Activated naive CD4-positive, alpha-beta T cell treated with Interleukin-2 at 50 U/mL for 16 hours (primary cell): ENCODE measurements at places on chromosomes 5 and 9.

- DNase-seq, result no peak
These were observed 189.0 kb downstream of the PALM2AKAP2 start for GRCh38 chr9:109969011-109969410.

DNA sequence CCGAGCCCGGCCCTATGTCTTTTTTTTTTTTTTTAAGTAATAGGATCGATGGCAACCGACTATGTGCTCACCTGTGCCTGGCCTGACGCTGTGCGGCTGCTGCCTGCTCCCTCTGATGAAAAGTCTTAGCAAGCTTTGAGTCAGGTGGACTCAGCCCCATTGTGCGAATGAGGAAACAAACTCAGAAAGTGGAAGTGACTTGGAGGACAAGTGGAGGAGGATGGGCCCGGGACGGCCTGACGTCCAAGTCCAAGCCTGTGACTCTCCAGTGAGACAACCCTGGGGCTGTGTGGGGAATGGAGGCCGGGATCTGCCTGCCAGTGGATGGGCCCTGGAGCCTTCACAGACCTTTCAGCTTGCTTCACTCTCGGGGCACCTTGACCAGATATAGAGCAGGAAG lies 57.9 kb downstream of the EXD3 start:
- DNase-seq, result no peak

GRCh38 chr9:84499969-84500582 lies 159.5 kb upstream of the SLC28A3 start:
- DNase-seq, result no peak

- DNase-seq, result no peak
These were observed 119.0 kb downstream of the PIK3R1 start for GRCh38 chr5:68334553-68334886.

- DNase-seq, result no peak
These were observed 238.5 kb upstream of the FBXL7 start for GRCh38 chr5:15261269-15261995.

DNA sequence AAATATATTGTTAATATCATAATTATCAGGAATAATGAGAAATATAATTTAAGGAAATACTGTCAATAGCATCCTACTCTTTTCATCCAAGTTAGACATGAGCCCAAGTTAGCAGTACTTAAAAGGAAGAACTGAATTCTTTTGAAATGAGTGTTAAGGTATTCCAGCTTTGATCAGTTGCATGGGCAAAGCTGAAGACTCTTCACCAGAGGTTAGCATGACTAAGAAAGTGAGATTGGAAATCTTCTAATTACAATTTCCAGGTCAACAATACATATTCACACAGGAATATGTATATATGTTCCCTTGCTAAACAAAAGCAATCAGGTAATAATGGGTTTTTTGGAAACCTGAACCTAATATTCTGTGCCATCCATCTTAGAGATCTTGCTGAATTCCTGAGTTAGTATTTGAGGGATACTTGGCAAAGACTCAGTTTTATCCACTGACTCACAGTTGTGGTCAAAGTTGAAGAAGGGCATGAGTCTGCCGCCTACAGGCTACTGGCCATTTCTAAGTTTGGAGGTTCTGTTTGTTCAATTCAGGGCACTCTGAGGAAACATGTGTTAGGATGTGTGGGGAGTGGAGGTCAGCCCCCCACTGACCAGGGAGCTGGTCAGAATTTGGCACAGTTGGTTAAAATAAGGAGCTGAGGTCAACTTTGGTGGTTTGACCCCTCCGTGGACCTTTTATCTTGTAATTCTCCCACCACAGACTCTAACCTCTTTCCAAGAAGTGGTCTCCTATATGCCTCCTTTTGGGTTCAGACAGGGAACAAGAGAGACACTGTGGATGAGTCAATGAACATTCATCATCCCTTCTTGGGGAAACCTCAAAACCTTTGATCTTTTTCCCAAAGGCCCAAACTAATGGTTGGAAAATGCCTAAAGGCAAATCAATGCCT lies 118.3 kb downstream of the PIK3R1 start:
- DNase-seq, result no peak

GRCh38 chr9:6739218-6739617 lies 18.6 kb upstream of the KDM4C start:
- no peak for DNase-seq

DNA sequence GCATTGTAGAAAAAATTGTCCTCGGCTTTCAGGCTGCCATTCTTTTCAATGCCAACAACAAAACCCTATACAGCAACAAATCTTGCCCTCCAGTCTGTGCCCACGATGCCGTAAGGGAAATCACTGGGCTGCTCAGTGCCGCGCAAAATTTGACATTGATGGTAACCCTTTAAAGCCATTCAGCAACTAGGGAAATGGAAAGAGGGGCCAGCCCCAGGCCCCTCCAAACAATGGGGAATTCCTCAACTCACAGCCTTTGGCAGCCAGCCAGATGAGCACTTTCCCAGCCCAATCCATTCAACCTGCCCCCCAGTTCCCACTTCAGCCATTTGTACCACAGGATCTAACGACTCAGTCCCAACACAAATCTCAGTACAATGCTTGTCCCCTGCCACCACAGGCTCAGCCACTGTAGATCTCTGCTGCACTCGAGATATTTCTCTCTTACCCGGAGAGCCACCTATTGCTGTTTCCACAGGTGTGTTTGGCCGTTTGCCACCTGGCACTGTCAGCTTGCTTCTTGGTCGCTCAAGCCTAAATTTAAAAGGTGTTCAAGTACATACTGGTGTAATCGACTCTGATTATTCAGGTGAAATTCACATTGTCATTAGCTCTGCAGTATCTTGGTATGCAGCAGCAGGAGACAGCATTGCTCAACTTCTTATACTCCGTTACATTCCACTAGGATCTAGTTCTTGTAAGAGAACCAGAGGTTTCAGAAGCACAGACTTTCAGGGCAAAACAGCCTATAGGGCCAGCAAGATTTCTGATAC lies 103.3 kb downstream of the SYK start:
- no peak for DNase-seq

DNA sequence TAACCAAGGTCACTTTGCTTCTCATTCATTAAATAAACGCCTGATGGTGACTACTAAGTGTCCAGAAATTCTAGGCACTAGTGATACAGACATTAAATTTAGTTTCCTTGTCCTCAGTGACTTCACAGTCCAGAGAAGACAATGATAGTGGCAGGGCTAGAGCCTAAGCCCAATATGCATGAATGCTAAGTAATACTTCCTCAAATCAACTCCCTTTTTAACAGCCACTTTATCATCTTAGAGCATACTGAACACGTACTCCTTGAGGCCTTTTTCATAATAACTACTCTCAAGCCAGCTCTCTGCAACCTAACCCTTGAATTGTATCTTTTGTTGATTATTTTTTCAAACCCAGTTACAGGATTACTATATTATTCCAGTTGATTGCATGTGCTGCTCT lies 74.1 kb downstream of the STX17 start:
- no peak for DNase-seq

DNA sequence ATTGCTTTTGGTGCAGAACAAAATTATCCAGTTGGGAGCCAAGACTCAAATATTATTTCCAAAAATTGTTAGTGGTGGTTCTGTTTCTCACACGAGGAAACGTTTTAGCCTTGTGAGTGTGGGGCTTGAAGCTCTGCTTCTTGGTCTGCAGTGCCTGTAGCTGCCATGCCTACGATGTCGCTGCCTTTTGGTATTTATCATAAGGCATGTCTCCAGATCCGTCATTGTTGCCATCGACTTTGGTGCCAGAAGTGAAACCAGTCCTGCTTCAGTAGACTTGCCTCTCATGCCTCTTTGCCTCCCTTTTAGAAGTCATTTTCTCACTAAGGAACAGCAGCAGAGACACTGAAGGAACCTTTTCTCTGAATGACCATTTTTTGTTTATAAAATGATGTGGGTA lies 29.7 kb upstream of the CATSPER3 start:
- no peak for DNase-seq

DNA sequence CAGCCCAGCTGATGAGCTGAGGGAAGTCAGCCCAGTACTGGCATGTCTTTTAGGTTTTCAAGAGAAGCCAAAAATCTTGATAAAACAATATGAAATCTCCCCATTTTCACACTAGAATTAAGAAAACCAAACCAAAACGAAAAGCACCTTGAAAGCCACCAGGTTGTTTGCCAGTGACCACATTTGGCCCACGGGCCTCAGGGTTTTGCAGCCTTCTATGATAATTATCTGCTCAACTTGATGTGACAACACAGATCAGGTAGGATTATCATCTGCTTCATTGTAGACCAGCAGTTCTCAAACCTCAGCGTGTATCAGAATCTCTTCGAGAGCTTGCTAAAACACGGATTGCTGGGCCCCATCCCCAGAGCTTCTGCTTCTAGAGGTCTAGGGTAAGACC lies 101.4 kb downstream of the GALNT10 start:
- no peak for DNase-seq

GRCh38 chr5:52791366-52791765 lies 3.6 kb downstream of the ITGA1 start:
- no peak for DNase-seq

DNA sequence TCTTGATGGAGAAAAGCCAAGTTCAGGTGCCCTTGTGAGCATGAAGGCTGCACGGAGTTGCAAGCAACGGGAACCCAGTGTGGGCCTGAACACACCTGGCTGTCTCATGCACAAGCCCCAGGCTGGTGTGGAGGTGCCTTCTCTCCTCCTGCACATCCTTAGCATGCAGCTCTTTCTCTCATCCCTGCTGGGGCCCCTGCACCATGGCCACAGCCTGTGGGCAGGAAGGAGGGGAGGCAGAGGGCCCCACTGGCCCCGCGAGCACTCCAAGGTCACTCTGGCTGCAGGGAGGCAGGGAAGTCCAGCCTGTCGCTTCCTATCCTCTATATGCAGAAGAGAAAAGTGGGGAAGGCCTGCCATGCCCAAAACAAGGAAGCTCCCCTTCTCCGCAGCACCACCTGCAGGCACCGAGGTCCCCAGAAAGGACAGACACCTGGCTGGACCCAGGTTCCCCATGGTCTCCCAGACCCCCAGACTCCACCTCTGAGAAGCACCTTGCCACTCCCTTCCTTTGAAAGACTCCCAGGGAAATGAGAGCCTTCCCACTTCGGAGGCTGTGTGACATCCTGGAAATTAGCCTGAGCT lies 18.6 kb downstream of the STKLD1 start:
- no peak for DNase-seq

GRCh38 chr5:33379757-33380156 lies 61.0 kb upstream of the TARS1 start:
- DNase-seq, result no peak

DNA sequence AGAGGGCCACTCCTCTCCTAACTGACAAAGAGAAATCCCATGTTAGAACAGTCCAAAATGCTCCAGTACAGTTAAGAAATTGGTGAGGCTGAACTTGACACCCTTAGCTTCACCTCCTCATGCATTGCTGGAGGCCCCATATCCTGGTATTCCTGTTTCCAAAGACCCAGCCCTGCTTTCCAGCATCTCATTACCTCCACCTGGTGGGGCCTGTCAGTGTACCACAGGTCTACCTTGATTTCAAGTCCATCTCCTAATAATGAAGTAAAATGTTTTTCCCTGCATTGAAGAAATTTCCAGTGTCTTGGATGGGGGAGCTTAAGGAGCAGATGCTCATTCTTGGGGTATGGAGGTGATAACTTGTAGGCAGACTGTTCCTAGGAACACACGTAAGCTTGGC lies 70.6 kb upstream of the S1PR3 start:
- no peak for DNase-seq

DNA sequence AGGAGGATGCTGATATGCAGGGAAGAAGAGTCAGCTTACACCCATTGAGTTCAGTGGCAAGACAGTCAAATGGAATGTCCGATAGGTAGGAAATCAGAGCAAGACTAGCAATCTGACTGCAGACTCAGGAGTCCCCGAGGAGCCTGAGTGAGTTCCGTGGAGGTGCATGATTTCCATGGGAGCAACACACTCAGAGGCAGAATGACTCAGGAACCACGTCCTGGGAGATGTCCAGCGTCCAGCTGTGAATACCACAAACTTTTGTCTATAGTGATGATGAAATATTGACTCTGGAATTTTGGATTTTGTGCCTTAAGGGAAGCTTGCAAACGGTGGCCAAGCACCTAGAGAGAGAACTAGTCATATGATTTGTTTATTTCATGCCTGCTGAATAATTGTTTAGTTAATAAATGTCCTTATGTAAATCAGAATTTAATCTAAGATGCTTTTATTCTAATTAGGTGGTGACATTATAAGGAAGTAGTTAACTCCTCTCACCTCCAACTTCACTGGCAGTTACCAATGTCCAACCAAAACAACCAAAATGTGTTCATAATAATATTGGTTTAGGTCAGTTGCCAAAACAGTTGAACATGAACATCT lies 100.4 kb downstream of the PDE4D start:
- no peak for DNase-seq

GRCh38 chr5:143059976-143060765 lies 290.0 kb downstream of the ARHGAP26 start:
- DNase-seq, result no peak

GRCh38 chr9:127734247-127734746 lies 797 bp downstream of the TOR2A start:
- no peak for DNase-seq

- no peak for DNase-seq
These were observed 13.1 kb upstream of the SERINC5 start for GRCh38 chr5:80268916-80269315.

GRCh38 chr5:172911628-172911880 lies 47.7 kb upstream of the RPL26L1 start:
- DNase-seq, result no peak

- no peak for DNase-seq
These were observed 105.6 kb downstream of the ARSB start for GRCh38 chr5:78879516-78879915.

DNA sequence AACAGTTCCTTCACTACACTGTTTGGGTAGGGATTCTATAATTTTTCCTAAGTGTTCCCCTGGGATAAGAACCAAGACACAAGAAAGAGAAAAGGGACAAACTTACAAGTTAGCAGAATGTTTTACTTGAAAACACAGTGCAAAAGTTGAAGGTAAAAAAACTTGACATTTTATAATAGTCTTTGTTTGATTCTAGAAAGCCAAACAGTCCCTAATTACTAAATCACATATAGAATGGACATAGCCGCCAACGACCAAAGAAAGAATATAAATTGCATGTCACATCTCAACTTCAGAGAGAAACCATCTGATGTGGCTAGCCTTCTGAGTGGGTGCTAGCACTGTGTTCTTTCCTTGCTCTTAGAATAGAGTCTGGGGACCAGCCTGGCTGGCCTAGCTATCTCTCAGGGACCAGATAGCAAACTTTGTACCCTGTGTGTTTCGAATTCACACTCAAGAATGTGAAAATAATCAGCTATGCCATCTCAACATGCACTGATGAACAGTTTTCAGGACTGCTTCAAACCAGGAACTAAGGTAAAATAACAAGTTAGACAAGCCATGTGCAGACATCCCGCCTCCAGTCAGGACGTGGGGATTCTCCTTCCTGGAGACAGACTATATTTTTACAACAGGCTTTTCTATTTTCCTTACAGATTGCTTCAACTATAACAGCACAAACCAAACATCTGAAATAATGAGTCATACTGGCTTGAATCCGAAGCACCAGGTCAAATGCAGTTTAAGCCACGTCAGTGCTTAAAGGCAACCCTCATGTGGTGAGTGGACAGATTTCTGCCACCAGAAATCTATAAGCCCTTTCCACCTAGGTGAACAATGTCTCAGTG lies 53.7 kb downstream of the LHFPL2 start:
- no peak for DNase-seq

DNA sequence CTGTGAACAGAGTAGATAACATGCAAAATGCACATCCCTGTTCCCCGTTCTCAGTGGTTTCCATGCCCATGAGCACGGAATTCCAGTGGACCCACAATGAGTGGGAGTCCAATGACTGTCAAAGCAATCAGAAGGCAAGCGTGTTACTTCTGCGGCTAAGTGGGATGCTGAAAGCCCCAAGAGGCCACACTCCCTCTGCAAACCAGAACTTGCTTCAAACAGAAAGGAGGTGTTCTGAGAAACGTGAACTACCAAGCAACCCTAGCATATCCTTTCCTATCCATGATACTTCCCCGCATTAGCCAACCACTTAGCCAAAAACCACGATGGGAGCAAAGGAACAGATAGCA lies 21.7 kb upstream of the MVB12B start:
- no peak for DNase-seq
